ENCODE measurements at places on chromosomes 12 and 14.

DNA sequence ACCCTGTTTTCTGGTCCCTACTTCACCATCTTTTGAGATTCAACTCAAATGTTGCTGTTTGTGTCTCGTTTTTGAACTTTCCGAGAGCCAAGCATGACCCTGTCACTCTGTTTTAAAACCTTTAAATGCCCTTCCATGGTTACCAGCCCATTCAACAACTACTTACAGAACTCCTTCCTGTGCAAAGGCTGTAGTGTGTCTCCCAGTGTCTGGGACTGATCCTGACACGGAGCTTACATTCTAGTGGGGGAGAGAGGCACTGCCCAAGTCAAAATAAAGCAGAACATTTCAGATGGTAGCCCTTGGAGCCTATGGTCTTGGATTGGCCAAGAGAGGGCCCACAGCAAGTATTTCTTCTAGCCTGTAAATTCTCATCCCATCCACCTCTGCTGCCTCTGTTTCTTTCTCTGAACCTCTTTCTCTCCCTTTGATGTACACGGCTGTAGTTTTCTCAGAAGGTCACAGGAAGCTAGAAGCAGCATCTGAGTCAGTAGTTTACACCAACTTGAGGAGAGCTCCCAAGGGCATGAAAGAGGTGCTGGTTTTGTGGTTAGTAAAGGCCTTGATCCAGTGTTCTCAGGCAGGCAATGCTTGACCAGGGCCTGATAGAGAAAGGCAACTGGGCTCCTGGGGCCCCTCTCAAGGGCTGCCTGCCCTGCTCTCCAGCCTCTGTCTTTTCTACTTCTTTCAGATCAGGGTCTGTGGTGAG is 42.3 kb upstream of the SLC24A4 start:
- DNase-seq = no peak

- DNase-seq = peak; percentile 56
Measured at GRCh38 chr12:25557830-25558436, 4.8 kb upstream of the LMNTD1 start.

- DNase-seq = no peak
Measured at GRCh38 chr12:31853977-31854376, 105.2 kb upstream of the RESF1 start.

DNA sequence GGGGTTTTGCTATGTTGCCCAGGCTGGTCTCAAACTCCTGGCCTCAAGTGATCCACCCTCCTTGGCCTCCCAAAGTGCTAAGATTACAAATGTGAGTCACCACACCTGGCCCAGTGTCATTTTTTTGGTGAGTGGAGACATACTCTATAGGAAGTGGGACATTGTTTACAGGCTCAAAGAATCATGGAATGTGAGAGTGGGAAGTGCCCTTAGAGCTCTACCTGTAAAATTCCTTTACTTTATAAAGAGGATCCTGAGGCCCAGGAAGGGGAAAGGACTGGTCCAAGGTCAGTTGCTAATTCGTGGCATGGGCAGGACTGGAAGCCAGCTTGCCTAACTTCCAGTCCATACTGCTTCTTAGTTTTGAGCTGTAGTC is 8.7 kb upstream of the ADCK1 start:
- DNase-seq = no peak

- DNase-seq = no peak
Measured at GRCh38 chr12:12749433-12749832, 32.3 kb downstream of the CDKN1B start.

- no peak for DNase-seq
Measured at GRCh38 chr12:114287821-114288525, 118.0 kb downstream of the TBX5 start.

GRCh38 chr14:51044961-51045360 is 49.9 kb downstream of the TRIM9 start:
- no peak for DNase-seq

- DNase-seq = peak; percentile 38
Measured at GRCh38 chr12:75560167-75560566, 48.8 kb upstream of the KRR1 start.

- no peak for DNase-seq
Measured at GRCh38 chr14:90660865-90661570, 155.2 kb downstream of the TTC7B start.

DNA sequence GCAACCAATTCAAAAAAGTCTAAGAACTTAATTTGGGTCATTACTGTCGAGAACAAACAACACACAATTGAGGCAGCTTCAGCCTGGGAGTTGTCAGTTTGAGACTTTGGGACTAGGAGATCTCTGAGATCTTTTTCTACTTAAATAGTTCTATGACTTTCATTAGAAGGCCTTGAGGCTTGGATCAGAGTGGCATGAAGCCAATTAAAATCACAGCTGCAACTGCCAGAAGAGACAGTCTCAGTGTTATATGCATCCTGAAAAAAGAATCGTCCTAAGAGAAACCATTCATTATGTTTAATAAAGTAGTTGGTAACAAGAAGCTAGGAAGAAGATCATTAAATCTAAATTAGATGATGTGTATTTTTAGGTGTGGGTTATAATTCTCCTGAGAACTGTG is 170.8 kb upstream of the RASSF8 start:
- no peak for DNase-seq

DNA sequence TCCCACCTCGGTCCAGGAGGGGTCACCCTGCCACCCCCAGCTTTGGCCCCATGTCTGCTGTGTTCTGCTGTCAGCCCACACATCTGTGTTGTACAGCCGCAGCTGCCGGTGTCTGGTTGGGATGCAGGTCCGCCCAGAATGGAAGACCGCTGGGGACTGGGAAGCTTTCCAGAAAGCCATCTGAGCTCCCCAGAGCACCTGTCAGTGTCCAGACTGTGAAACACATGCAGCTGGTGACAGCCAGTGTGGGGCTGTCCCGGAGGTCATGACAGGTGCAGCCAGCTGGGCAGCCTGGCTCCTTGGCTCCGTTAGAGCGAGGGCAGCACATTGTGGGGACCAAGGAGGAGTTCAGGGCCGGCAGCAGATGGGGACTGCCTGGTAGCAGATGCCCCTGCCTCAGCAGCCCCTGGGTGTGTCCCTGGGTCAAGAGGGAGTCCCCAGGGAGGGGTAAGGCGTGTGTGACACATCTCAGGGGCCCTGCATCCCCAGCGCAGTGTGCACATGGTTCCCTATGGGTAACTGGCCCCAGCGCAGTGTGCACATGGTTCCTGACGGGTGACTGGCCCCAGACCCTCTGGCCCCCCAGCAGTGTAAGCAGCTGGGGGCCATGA is 16.4 kb downstream of the CEP170B start:
- no peak for DNase-seq

GRCh38 chr12:46043972-46044520 is 53.7 kb upstream of the SCAF11 start:
- DNase-seq = no peak

GRCh38 chr12:66733321-66733720 is 54.4 kb upstream of the GRIP1 start:
- no peak for DNase-seq

DNA sequence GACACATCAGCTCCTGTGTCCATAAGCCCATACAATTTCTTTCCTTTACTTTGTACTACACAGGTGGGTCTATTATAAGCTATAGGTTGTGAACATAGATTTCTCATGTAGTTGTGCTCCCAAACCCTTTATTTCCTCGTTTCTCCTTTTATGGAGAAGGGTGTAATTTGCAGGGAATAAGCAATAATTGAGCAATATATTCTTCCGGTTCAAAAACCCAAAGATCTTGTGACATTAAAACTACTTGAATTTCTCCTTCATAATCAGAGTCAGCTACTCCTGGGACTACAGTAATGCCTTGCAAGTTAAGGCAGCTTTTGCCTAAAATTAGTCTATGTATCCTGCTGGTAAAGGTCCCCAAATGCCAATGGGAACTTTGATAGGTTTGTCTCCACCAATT is 19.1 kb upstream of the MAPKAPK5 start:
- DNase-seq = no peak

DNA sequence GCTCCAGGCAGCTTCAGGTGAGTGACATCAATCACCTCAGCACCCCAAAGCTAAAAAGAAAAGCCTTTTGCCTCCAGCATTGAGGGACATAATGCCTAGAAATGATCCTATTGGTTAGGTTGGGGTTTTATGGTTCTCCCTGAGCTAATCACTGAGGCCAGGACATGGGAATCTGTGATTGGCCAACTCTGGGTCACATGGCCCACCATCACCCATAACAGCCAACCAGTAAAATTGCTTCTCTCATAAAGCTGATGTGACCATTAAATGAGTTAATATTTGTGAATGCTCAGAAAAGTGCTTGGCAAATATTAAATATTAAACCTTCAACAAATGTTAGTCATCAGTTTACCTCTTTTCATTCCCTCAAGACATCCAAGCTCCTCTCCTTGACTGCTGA is 60.2 kb downstream of the TBX3 start:
- no peak for DNase-seq

- no peak for DNase-seq
Measured at GRCh38 chr14:78316052-78316451, 145.9 kb downstream of the NRXN3 start.

DNA sequence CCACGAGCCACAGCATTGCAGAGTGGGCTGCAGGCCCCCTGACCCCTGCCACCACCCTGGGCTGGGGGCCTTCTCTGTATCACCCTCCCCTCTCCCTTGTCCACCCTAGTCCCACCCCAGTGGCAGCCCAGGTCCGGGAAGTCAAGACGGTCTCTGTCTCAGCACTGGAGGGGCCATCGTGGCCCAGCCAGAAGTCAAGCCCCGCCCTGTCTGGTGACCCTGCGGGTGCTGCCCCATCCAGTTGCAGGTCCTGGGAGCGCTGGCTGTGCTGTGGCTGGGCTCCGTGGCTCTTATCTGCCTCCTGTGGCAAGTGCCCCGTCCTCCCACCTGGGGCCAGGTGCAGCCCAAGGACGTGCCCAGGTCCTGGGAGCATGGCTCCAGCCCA is 2.7 kb downstream of the PLD4 start:
- DNase-seq = no peak

DNA sequence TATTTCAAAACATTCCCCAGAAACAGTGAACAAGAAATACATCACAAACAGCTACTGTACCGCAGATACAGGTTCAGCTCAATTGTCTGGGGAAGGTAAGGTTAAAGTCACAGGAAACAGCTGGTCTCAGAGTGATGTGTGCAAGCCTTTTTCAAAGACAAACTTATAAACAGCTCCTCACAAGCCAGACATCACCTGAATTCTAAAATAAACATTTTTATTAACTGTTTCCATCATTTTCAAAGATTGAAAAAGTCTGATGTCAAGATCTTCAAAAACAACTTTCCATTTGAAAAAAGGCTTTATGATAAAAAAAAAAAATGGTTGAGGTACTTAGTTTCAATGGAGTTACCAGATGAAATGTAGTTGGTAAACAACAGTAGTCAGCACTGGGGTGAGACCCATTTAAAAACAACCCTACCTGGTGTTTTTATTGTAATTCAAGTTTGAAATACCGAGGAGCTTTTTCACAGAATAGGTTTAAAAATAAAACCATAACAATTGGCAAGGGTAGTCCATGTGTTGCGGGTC is 4.0 kb downstream of the BTG1 start:
- no peak for DNase-seq

DNA sequence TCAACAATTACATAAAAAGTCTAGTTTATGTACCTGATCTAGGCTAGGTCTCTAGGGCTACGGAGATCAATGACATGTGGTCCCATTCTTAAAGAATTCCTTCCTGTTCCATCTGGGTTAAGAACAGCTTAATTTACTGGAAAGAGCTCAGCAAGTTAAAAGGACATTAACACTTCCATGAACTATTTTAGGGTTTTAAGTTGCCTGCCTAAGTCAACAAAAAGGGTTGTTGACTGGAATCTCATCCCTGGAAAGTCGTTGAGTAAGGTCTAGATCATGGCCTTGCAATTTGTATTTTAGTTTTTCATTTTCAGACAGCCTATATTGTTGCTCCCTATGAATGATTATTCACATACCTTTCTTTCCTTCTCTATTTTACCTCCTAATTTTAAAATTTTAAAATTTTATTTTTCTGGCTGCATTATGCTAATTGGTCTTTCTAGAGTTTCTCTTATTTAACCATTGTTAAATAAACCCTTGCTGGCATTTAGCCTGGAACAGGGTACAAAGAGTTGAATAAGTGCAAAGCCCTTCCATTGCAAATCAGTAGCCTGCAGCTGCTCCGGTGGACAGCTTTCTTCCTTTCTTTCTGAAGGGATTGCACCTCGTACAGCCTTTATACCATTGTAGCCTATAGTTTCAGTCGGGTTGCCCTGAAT is 66.3 kb downstream of the VRK1 start:
- no peak for DNase-seq

DNA sequence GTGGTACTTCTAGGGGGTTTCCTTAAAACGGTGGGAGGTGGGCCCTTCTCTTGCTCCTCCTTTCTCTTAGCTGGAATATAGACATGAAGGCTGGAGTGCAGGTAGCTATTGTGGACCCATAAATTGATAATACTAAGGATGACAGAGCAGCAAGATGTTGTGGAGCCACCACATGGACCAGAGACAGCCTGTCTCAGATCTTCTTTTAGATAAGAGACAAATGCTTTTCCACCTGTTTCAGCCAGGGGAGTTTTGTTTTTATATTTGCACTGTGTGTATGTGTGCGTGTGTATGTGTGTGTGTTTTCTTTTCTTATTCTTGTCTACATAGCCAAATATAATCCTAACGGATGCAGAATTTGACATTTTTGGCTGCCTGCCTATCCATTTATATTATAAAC is 62.9 kb upstream of the HIF1A start:
- DNase-seq = no peak

DNA sequence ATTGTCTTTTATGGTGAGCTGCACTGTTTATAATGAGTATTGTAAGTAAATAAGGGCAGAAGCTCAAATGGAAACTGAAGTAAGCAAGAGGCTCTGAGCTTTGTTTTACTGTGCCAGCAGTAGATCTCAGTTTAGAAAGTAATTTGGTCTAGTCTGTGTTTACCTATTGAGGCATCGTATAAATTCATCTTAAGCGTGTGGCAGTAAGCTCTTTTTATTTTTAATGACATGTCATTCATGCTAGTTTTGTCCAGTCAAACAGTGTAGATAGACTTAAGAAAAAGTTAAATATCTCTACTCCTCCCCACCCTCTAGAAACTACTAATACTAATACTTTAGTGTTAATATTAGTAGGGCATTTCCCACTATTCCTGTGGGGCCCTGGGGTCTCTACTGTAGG is 2.0 kb downstream of the ANO6 start:
- no peak for DNase-seq

DNA sequence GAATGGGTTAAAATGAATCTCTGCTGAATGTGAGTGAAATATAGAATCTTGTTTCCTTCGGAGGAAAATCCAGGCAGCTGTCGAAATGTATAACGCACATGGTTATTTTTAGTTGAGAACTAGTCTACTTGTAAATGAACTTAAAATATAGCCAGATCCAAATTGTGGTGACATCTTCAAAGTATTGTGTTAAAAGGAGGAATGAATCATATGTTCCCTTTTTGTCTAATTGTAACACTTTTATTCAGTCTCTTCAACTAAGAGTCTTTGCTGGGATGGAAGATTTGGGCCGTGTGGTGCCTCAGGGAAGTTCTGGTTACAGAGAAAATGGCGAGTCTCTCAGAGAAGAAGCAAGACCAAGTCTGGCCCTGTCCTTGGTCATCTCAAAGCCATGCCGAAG is 82.5 kb downstream of the SLC4A8 start:
- no peak for DNase-seq

- DNase-seq = no peak
Measured at GRCh38 chr14:40983604-40984003, 623.1 kb upstream of the LRFN5 start.

All from RKO (cell line).